Activated CD4-positive, alpha-beta T cell treated with anti-CD3 and anti-CD28 coated beads, Interleukin-2, amount 10 ng/mL, durations not matched to agents 7 days and 5 days (primary cell): ENCODE measurements at places on chromosomes 5 and 9. TPM values are rescaled to one million over a fixed set of nuclear protein-coding genes. Genes with fewer than 3 reads are reported as not detected.

The PIP5K1B gene
- 0.73 TPM for total RNA-seq

GRCh38 chr9:126621919-126622735, 8.4 kb downstream of the LMX1B start:
- H3K4me3 ChIP-seq: no peak overlapping the region
- no peak overlapping the region for H3K27ac ChIP-seq
- peaks cover 91% of the 10 kb centered on the region for H3K27me3 ChIP-seq
- no peaks in the 10 kb centered on the region for H3K36me3 ChIP-seq

GRCh38 chr9:107363516-107364152, 80.6 kb downstream of the RAD23B start:
- no peak overlapping the region for H3K27ac ChIP-seq
- no peak for DNase-seq
- H3K27me3 ChIP-seq: no peaks in the 10 kb centered on the region
- no peaks in the 10 kb centered on the region for H3K4me1 ChIP-seq

GRCh38 chr5:42520957-42521356, 97.7 kb downstream of the GHR start:
- H3K36me3 ChIP-seq: no peaks in the 10 kb centered on the region
- H3K4me3 ChIP-seq: no peak overlapping the region
- H3K4me1 ChIP-seq: no peaks in the 10 kb centered on the region
- no peak for DNase-seq
